ENCODE measurements at places on chromosomes 6 and 20.

GRCh38 chr6:7542065-7542873, 798 bp downstream of the DSP start:
- DNase-seq, result no peak

GRCh38 chr6:131062241-131063027, 611 bp downstream of the EPB41L2 start:
- DNase-seq, result no peak

- no peak for DNase-seq
Measured at GRCh38 chr6:6823568-6824224, 235.2 kb downstream of the LY86 start.

- DNase-seq, result no peak
Measured at GRCh38 chr6:139391709-139392108, 17.3 kb upstream of the CITED2 start.

DNA sequence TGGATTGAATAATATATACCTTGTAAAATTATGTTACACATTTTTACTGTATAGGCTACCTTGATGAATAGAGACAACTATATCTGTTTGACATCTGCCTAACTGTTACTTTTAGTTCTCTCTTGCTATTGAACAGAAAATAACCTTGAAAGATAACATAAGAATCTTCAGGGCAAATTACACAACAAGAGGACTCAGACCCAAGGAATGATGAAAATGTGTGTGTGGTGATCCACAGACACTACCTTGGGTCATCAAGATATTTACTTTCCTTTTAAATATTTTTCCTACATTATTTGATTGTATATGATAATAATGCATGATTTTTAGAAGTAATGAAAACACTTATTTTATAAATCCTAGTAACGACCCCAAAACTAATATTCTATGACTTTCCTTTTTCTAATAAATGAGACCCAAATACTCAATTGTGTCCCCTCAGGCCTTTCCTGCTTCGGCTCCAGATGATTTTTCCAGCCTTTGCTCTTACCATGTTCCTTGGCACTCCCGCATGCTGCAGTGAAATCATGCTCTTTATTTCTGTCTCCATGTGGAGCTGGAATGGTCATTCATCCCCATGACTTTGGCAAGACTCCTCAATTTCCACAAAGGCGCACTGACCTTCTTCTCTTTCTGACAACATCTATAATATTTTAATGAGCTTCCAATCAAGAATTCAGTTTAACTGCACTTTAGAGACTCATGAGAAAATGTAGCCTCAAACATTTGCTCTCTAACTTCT, 187.6 kb downstream of the EPM2A start:
- DNase-seq, result no peak

- no peak for DNase-seq
Measured at GRCh38 chr6:12356983-12357972, 67.1 kb downstream of the EDN1 start.

DNA sequence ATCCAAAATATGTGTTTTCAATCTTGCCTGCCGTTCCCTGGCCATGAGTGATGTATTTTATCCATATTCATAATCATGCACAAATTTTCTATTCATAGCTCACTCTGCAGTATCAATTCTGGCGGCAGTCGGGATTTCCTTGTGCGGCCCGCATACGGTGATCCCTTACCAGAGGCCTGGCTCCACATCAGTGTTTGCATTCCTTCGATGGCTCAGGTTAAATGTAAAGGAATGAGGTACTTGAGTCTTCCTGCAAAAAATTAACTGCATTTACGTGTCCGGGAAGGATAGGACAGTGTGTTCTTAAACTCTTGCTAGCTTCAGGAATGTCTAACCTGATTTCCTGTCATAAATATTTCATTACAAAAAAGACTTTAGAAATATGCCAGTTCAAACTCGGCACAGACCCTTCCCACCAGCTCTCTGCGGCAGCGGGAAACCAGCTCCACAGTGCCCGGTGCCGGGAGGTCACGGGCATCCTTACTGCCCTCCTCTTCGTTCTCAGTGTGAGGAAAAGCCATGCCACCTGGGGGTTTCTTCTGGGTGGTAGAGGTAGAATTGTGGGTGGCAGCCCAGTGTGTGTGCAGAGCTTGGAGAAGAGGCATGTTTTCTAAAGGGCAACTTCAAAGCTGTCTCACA, 154.5 kb downstream of the MOXD1 start:
- DNase-seq, result no peak

DNA sequence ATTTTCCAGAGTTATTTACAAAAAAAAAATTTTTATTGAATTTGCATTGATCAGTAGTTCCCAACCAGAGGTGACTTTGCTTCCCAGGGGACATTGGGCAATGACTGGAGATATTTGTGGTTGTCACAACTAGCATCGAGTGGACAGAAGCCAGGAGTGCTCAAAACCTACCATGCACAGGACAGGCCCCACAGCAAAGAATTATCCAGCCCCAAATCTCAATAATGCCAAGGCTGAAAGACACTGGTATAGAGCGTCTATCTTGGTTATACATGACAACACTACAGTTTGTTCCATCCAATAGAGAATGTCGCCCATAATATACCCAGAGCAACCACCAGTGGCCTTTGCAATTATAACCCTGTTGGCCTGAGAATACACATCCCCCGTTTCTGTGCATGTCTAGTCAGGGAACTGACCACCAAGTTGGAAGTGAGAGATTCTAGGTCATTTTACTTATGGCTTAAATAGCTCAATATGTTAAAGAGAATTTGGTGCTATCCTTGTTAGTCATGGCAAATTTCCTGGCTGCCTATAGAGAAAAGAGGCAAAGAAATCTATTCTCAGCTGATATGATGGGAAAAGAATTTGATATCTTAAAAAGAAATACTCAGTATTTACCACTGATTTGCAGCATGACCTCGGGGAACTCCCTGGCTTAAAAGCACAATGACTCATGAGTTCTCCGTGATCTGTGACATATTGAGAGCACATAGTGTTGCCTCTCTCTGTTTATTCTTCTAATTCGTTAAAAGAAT, 76.0 kb upstream of the ADTRP start:
- no peak for DNase-seq

DNA sequence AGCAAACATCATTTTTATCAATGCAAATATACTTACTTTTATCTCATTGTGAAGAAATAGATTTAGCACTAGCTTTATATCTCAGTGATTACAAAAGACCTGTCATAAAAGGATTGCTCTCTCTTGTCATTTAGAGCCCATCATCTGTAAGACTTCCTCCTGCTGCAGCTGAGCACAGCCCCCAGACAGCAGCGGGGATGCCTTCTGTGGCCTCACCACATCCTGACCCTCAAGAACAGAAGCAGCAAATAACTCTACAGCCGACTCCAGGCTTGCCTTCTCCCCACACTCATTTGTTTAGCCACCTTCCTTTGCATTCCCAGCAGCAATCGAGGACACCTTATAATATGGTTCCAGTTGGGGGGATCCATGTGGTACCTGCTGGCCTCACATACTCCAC, 127.0 kb upstream of the EDN1 start:
- no peak for DNase-seq
